ENCODE measurements at places on chromosomes 4 and X.

GRCh38 chr4:1203026-1203616 lies 30.7 kb upstream of the SPON2 start:
- no peak for DNase-seq

DNA sequence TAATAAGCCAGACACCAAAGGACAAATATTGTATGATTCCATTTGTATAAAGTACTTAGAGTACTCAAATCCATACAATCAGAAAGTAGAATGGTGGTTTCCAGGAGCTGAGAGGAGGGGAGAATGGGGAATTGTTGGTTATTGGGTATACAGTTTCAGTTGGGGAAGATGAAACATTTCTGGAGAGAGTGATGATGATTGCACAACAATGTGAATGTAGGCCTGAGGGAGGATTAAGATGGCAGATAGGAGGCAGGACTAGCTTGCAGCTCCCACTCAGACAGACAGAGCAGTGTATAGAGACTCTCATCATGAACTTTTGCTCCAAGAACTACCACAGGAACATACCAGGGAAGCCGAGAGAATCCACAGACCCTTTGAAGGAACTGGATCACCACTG lies 75.7 kb upstream of the PAK3 start:
- DNase-seq, result no peak

DNA sequence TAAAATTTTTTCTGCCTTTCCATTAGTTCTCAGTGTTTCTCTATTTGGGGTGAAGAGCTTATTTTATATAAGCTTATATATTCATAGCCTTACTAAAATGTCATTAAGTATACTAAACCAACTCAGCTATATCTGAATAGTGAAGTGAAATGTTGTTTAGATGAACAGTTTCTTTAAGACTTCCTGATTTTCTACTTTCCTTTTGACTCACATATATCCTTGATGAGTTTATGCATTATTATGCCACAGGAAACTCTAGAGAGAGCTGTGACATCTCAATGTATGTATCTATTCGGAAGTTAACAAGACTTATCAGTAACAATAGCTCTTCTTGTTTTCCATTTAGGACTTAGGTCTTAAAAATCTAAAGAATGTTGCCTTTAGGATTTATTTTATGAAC lies 1491.8 kb upstream of the IGFBP7 start:
- no peak for DNase-seq

DNA sequence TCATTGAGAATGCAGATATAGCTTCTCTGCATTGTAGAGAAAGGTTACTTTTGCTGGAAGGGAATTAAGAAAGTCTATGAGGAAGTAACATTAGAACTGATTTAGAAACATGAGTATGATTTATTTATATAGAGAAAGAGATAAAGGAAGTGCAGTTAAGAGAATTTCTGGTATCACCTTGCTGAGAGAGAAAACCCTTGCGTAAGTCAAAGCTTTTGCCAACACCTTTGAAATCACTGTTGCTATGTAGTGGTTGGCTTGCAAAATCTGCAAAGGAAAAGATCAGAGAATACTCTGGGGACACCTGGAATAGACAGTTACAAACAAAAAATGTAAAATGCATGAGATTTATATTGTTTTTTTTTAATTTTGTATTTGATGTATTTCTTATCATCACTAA lies 137.3 kb upstream of the RXFP1 start:
- DNase-seq, result no peak

DNA sequence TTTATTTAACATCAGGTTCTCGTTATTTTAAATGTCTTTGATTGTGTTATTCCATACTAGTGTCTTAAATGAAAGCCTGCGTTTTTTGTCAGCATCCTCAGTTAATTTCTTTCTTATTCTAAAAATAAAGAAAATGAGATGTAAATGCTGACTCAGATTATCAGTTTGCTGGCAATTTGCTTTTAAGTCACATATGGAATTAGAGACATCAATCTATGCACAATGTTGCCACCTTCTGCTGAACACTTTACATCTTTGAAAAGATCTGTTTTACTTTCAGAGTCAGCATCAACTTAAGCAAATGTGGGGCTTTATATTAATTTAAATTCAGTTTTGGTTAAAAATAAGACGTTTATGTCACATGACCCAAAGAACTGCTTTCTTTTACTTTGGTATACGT lies 99.2 kb downstream of the ADGRL3 start:
- no peak for DNase-seq

DNA sequence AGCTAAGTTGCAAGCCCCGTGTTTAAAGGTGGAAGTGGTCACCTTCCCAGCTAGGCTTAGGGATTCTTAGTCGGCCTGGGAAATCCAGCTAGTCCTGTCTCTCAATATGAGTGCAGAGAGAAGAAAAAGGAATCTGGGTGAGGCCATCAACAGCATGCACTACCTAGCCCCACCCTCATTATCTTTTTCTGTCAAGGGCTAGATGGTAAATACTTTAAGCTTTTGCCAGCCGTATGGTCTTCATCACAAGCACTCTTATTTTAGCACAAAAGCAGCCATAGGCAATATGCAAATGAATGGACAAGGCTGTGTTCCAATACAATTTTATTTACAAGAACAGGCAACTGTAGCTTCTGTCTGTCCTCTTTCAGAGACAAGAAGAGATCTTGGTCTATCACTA lies 282.9 kb downstream of the ZNF674 start:
- no peak for DNase-seq

- no peak for DNase-seq
These were observed 129.8 kb downstream of the UGT8 start for GRCh38 chr4:114728426-114728825.

- no peak for DNase-seq
These were observed 304.5 kb downstream of the PPP3CA start for GRCh38 chr4:101042847-101043246.

- no peak for DNase-seq
These were observed 122.4 kb downstream of the KIT start for GRCh38 chr4:54780149-54780495.

DNA sequence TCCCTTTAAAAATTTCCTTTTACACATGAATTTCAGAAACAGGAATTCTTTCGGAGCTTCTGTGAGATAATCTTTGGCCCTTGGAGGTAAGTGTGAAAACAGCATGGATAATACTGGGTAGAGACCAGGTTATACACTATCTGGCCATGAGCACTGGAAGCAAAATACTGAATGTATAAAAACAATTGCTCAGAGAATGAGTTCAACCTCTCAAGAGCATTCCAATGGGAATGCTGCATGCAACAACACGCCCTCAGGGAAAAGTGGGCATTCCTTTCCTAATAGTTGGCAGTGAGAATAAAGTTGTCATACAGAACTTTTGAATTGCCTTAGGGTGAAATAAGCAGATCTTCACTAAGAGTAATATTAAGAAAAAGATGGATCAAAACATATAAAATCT lies 574.8 kb upstream of the DIPK2B start:
- no peak for DNase-seq

- no peak for DNase-seq
These were observed 196.9 kb downstream of the ANAPC10 start for GRCh38 chr4:144901141-144901540.

DNA sequence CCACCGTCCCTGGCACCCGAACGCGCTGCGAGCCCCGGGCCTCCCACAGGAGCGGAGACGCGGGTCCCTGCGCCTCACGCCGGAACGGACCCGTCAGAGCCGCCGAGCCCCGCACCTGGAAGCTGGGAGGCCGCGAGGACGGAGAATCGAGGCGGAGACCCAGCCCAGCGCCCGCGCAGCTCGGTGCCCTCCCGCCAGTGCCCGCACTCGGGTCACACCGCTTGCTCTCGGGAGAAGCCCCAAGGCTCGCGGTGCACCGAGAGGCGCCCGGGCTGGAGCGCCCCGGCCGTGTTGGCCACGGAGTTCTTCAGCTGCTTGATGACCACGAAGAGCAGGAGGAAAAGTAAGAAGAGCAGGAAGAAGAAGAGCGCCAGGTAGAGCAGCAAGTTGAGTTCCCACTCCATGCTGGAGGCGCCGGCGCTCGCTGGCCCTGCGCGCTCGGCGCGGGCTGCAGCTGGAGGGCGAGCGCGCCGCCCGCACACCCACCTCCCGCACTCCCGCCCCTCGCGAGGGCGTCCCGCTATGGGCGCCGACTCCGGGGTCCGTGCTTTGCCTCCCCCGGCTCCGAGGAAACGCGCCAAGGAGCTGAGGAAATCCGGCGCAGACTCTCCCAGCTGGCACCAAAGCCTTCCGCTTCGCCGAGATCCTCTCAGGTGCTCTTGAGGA lies at the start of gene SMIM43:
SMIM43 (minus strand) TSS at position 463 of the 666 bp plus-strand sequence; CDS start at position 404, 59 bp downstream.
- DNase-seq, result no peak

DNA sequence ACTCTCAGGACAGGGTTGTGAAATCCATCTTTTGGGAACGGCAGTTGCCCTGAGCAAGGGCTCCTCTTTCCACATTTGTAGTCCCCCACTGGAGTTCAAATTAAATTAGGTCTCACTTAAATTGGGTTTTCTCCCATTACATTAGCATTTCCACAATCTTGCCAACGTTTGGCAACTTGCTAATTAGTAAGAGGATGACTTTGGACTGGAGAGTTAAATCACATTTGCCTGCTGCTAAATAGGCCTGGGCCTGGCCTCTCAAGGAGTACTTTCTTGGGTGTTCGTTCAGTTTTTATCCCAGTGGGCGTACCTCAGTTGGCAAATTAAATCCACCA lies 33.8 kb downstream of the TNIP3 start:
- no peak for DNase-seq

DNA sequence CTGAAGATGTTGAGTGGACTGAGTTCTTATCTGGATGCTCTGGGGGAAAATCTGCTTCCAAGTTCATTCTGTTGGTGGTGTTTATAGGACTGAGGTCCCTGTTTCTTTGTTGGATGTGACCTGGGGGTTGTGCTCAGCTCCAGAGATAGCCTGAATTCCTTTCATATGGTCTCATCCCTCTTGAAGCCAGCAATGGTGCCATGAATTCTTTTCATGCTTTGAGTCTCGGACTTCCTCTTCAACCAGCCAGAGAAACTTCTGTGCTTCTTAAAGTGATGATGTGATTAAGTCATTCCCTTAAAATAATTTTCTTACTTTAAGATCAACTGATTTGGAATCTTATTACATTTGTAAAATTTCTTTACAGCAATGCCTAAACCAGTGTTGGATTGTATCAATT lies 233.8 kb upstream of the UGT8 start:
- no peak for DNase-seq

DNA sequence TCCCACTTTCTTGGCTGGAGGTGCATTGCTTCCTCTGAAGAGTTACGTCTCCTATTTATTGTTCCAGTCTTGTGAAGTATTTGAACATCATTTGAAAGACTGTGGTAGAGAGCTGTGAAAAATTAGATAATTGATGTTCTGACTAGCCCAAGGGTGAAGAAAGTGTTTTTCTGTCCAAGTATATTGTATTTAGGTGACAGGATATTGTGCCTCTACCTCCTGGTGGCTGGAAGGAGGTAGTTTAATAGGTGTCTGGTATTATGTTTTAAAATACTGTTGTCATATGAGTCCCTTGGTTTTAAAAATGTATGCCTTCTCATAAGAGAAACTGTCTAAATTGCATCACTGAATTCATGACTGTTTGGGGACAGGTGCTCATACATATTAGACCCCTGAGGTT lies 226.0 kb downstream of the SPRY1 start:
- DNase-seq, result no peak
